ENCODE measurements at places on chromosomes 1 and 21. TPM values are rescaled to one million over a fixed set of nuclear protein-coding genes. Genes with fewer than 3 reads are reported as not detected.

DNA sequence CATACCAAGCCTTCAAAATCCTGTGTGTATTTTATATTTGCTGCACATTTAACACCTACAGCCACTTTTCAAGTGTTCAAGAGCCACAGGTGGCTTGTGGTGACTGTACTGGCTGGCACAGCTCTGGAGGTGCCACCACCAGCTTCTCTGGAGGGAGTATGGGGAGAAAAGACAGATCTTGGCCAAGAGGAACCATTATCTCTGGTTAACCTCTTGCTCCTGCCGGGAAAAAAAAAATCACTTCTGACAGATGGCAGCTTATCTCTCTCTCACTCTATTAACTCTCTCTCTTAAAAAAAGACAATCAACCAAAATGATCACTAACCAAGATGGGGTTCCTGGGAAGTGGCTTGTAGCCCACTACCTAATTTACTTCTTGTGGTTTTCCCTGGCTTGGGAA lies 1.2 kb upstream of the RIIAD1 start:
- DNase-seq = no peak
- H3K27ac ChIP-seq = no peak overlapping the region
- H3K36me3 ChIP-seq = no peaks in the 10 kb centered on the region
- H3K27me3 ChIP-seq = peaks cover 62% of the 10 kb centered on the region
- H3K4me1 ChIP-seq = peaks cover 30% of the 10 kb centered on the region

- H3K27ac ChIP-seq = no peak overlapping the region
- no peak for DNase-seq
- no peaks in the 10 kb centered on the region for H3K27me3 ChIP-seq
These were observed 114.1 kb downstream of the LHX4 start for GRCh38 chr1:180343921-180344769.

- peaks cover 32% of the 10 kb centered on the region for H3K27me3 ChIP-seq
- H3K4me3 ChIP-seq = peak within 1 kb of the TSS; percentile 95
- DNase-seq = peak; percentile 78
- H3K4me1 ChIP-seq = peaks cover 53% of the 10 kb centered on the region
These were observed at the start of gene ADGRB2 for GRCh38 chr1:31764312-31765040. Gene ADGRB2, minus strand, starts transcription at chr1:31764340. Its CDS starts 7,119 bp downstream, at chr1:31757221.

DNA sequence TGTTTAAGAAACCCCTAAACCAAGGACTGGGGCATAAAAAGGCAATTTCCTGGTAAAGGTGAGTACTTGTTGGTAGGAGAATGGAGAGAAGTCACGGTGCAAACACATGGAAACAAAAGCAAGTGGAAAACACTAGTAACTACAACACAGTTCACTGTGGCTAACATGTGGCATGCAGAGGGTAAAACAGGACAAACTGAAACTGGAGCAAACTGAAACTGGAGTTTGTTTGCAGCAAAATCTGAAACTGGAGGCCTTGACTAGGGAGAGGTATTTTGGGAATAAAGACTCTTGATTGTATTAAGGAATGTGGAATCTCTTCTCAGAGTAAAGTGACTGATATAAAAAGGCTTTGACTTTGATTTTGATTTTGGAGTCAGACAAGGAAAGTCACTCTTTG lies 376.3 kb upstream of the PRMT6 start:
- H3K4me1 ChIP-seq = peaks cover 4% of the 10 kb centered on the region
- H3K27ac ChIP-seq = no peak overlapping the region
- no peak overlapping the region for H3K4me3 ChIP-seq
- H3K27me3 ChIP-seq = no peaks in the 10 kb centered on the region

GRCh38 chr1:94425821-94426484 lies 7.8 kb downstream of the ABCD3 start:
- no peak for DNase-seq
- H3K27ac ChIP-seq = no peak overlapping the region
- H3K36me3 ChIP-seq = no peaks in the 10 kb centered on the region
- no peaks in the 10 kb centered on the region for H3K4me1 ChIP-seq
- H3K4me3 ChIP-seq = no peak overlapping the region
- no peaks in the 10 kb centered on the region for H3K27me3 ChIP-seq

- H3K27ac ChIP-seq = no peak overlapping the region
- no peak overlapping the region for H3K4me3 ChIP-seq
- peaks cover 8% of the 10 kb centered on the region for H3K36me3 ChIP-seq
- 0 out of 2 replicates have a peak, but pooled peaks cover 3% of the 10 kb centered on the region for H3K27me3 ChIP-seq
- no peak for DNase-seq
These were observed 82.0 kb downstream of the OLFML3 start for GRCh38 chr1:114061121-114061830.

GRCh38 chr1:65821386-65821785 lies 28.7 kb downstream of the PDE4B start:
- DNase-seq = no peak
- no peaks in the 10 kb centered on the region for H3K36me3 ChIP-seq
- H3K4me1 ChIP-seq = no peaks in the 10 kb centered on the region
- H3K27ac ChIP-seq = no peak overlapping the region
- H3K27me3 ChIP-seq = no peaks in the 10 kb centered on the region

GRCh38 chr1:95534985-95535384 lies 301.0 kb downstream of the RWDD3 start:
- DNase-seq = no peak
- no peaks in the 10 kb centered on the region for H3K36me3 ChIP-seq
- H3K4me3 ChIP-seq = no peak overlapping the region
- no peaks in the 10 kb centered on the region for H3K4me1 ChIP-seq
- no peak overlapping the region for H3K27ac ChIP-seq

DNA sequence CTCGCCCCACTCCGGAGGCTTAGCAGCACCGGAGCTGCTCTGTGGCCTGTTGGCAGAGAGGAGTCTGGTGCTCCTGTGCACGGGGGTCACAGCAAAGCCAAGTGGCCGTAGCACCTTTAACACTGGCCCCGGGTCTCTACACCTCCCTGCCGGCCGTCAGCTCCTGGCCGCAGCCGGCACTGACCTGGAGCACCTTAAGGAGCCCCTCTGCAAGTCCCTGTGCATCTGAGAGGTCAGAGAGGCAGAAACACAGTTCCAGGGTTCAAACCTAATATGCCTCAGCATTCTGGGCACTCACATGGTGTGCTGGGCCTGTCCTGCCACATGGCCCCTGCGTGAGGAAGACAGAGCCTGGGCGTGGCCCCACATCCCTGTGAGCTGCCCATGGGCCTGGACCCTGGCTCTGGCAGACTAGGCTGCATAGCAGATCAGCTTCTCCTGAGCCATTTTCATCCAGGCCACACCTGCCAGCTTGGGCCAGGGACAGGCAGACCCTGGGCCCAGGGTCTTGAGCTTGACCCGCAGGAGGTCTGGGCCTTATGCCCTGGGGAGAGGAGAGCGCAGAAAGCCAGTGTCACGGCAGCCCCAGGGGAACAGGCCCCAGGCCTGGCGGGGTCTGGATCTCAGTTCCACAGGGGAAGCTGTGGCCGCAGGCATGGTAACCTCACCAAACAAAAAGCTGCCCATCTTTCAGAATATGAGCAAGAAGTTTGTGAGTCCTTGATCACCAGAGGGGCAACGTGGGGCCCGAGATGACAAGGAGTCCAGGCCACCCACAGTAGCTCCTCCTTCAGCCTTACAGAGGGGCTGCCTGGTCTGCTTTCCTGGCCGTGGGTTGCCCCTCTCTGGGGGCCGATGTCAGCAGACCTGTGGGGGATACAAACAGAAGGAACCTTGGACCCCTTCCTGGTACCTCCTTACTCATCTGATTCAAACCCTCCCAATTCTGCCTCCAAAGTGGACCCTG lies 146.0 kb upstream of the COL6A1 start:
- no peak overlapping the region for H3K27ac ChIP-seq
- no peaks in the 10 kb centered on the region for H3K27me3 ChIP-seq
- 0 out of 2 replicates have a peak, but pooled peaks cover 2% of the 10 kb centered on the region for H3K36me3 ChIP-seq
- no peak for DNase-seq
- no peak overlapping the region for H3K4me3 ChIP-seq
- H3K4me1 ChIP-seq = no peaks in the 10 kb centered on the region

DNA sequence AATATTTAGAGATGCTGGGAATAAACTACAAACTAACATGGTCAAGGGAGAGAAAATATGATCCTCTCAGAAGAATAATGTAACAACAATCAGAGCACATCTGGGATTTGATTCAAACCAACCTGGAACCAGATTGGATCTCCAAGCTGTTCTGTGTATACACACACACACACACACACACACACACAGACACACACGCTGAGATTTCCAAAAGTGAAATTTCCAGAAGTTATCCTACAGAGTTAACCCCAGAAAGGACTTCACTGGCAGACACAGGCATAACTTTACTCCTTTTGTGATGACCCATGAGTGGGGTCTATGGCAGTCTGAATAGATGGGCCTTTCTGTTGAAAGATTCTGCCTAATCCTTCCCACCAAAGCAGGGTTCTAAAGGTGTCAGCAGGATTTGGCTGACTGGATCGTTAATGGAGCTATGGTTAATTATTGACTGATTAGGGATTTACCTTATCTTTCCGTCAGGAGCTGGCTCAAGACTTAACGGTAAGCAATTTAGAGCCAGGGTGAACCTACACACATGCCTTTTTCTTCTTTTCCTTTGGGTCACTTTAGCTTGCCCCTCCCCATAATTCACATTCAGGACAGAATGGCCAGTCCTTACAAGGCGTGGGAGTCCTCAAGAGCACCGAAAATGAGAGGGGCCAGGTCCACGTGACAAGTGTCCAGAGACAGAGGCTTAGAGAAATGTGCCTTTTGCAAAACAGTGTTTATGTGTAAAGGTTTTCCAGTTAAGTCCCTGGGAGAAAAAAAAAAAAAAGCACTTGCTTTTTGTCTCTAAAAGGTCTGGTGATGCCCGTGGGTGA lies 10.9 kb upstream of the PROX1 start:
- H3K4me1 ChIP-seq = peaks cover 45% of the 10 kb centered on the region
- peak overlapping the region; percentile 23 for H3K4me3 ChIP-seq
- no peak for DNase-seq
- H3K27me3 ChIP-seq = peaks cover 68% of the 10 kb centered on the region
- H3K36me3 ChIP-seq = no peaks in the 10 kb centered on the region
- H3K27ac ChIP-seq = no peak overlapping the region

- H3K36me3 ChIP-seq = no peaks in the 10 kb centered on the region
- no peak for DNase-seq
- H3K27me3 ChIP-seq = peaks cover 37% of the 10 kb centered on the region
- H3K4me3 ChIP-seq = no peak overlapping the region
- peaks cover 13% of the 10 kb centered on the region for H3K4me1 ChIP-seq
These were observed 4.3 kb upstream of the CSF1 start for GRCh38 chr1:109906160-109906838.

DNA sequence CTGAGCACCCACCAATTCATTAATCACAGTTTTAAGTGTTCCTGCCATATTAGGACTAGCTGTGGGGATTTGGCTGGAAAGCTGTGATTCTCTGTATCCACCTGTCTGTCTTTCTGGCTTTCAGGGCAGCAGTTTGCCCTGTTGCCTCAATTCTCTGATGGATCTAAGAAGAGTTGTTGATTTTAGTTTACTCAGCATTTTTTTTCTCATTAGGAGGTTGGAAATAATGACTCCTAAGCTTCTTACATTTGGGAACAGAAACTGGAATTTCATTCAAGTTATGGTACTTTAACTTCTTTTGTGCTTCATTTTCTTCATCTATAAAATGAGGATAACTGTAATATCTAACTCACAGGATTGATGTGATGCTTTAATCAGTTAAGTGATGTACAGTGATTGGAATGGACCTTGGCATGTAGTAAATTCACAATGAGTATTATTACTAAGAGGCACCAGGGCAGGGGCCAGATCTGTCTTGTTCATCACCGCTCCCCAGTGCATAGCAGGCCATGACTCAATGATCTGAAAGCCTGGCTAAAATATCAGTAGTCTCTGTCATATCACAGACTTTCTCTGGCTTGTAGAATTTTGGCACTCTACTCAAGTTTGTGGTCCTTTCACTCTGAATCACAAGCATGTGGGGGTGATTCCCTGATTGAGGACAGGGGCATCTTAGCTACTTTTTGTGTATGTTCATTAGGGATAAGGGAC lies 51.4 kb upstream of the GREM2 start:
- no peak overlapping the region for H3K4me3 ChIP-seq
- no peaks in the 10 kb centered on the region for H3K4me1 ChIP-seq
- H3K27ac ChIP-seq = no peak overlapping the region

DNA sequence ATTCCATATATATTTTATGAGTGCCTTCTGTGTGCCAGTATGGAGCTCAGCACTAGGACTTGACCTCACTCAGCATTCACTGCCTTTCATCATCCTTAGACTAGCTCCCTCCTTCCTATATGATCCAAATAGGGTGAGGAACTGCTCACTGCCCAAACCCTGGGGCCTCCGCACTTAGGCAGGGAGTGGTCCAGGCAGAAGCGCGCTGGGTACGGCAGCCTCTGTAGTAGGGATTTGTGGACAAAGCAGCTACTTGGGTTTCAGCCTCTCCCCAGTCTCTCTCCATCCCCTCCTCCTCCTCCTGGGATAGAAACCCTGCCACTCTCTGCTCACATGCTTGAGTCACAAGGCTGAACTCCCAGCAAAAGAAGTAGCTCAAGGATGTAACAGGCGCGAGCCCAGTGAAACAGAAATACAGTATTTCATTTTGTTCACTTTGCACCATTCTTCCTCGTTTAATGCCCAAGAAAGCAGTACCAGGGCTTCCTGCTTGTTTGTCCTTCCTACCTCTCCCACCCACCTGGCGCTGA lies 32.9 kb downstream of the PLEKHA6 start:
- DNase-seq = no peak
- no peaks in the 10 kb centered on the region for H3K36me3 ChIP-seq
- H3K27me3 ChIP-seq = no peaks in the 10 kb centered on the region
- no peaks in the 10 kb centered on the region for H3K4me1 ChIP-seq
- H3K4me3 ChIP-seq = no peak overlapping the region
- no peak overlapping the region for H3K27ac ChIP-seq

Gene SPATA46
- not detected for total RNA-seq

Gene ZMYND12
- total RNA-seq = 0.58 TPM

Gene KRTAP22-2
- total RNA-seq = not detected

Gene HAPLN2
- not detected for total RNA-seq

Gene OR2AK2
- total RNA-seq = 0.35 TPM
